ENCODE measurements at places on chromosomes 5 and 9. TPM values are rescaled to one million over a fixed set of nuclear protein-coding genes. Genes with fewer than 3 reads are reported as not detected.

DNA sequence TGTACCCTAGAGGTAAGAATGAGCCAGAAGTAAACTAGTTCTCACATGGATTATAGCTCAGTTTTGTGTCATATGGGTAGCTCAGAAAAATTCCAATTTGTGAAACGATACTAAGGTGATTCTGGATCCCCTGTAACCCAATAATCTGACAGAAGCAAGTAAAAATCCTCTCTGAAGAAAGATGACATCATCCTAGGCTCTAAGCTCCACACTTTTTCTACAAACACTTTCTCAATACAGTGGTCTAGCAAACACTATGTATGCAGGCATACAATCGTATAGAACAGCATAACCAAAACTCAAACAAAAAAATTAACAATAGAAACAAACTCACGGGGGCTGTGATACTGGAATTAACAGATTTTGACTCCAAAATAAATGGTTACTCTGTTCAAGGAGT is 26.7 kb upstream of the ZNF169 start:
- DNase-seq: no peak

DNA sequence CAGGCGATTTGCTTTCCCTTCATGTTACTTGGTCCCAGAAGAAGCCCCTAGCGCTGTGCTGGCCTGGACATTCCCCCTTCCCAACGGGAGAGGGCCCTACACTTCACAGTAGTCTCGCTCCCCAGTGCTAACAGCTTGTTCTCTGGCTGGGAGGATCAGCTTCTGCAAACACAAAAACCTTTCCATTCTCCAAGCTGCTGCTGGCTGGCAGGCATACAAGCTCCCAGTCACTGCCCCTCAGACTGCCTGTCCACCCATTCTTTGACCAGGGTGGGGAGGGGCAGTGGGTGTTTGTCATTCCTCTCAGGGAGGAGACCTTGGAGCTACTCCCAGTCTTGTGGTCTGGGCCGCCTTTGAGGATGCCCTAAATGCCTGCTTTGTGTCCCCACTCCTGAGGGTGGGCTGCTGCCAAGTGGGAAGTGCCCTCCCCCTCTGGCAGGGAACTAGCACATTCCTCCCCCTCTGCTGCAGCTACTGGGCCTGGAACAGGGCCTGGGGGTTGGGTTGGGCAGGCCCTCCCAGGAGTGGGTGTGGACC is 20.8 kb downstream of the ENHO start:
- DNase-seq: no peak

DNA sequence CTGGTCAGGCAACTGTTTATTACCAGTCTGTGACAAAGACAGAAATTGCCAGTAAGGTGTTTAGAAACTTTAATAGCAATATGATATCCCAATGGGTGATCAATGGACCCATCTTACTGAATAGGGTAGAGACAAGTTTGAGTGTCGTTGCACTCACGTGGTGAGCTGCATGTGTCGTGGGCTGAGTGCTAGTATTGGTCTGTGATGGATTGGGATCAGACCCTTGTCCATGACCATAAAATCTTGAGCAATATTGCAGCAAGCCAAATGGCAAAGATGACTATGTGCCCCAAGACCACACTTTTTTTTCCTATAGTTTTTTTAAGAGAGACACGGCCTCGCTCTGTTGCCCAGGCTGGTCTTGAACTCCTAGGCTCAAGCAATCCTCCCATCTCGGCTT is 114.5 kb downstream of the PALM2AKAP2 start:
- no peak for DNase-seq

DNA sequence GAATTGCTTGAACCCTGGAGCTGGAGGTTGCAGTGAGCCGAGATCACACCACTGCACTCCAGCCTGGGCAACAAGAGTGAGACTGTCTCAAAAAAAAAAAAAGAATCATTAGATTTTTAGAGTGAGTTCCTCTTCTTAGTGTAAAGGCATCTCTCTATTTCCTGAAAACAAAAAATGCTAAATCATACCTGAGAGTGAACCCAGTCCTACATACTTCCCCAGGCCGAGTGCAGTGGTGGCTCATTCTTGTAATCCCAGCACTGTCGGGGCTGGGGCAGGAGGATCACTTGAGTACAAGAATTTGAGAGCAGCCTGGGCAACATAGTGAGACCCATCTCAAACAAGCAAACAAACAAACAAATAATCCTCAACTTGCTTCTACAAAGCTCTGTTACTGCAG is 38.2 kb upstream of the LPAR1 start:
- DNase-seq: no peak

DNA sequence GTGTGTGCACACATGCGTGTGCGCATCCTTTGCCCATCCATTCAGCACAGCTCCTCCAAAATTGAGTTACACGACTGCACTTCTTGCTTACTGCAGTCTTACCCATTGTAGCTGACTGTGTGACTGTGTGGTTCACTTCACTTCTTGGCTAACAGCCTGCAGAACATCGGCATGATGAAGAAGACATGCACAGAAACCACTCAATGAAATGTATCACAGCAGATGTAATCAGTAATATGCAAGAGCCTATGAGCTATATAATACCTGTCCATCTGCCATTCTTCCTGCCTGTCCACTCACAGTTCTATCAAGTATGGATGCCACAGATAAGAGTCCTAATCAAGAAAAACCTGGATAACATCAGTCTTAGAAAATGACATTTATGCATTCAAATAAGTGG is 83.9 kb downstream of the TRPM3 start:
- no peak for DNase-seq

- no peak for DNase-seq
These were observed 41.6 kb upstream of the VDAC1 start for GRCh38 chr5:134046330-134046729.

- no peak for DNase-seq
These were observed 185.5 kb downstream of the OLFM1 start for GRCh38 chr9:135273008-135273407.

Gene PCDHGB5
- 0.17 TPM for total RNA-seq

Gene PRUNE2
- 0.69 TPM for total RNA-seq

Gene DPH7
- 41.9 TPM for total RNA-seq

Gene DAB2
- total RNA-seq: not detected

Gene SLC1A3
- 1.5 TPM for total RNA-seq

Gene SNCB
- not detected for total RNA-seq

Gene SWI5
- total RNA-seq: 20.1 TPM
